ENCODE measurements at places on chromosomes 3 and 15. TPM values are rescaled to one million over a fixed set of nuclear protein-coding genes. Genes with fewer than 3 reads are reported as not detected.

FAM81A gene
- total RNA-seq, result not detected

IGSF11 gene
- total RNA-seq, result 8.2 TPM

GRCh38 chr15:40915116-40915661, 14.0 kb upstream of the DLL4 start:
- H3K27me3 ChIP-seq, result peaks cover 9% of the 10 kb centered on the region
- H3K4me1 ChIP-seq, result peaks cover 34% of the 10 kb centered on the region
- no peak overlapping the region for H3K4me3 ChIP-seq

CD96 gene
- total RNA-seq, result not detected

DNA sequence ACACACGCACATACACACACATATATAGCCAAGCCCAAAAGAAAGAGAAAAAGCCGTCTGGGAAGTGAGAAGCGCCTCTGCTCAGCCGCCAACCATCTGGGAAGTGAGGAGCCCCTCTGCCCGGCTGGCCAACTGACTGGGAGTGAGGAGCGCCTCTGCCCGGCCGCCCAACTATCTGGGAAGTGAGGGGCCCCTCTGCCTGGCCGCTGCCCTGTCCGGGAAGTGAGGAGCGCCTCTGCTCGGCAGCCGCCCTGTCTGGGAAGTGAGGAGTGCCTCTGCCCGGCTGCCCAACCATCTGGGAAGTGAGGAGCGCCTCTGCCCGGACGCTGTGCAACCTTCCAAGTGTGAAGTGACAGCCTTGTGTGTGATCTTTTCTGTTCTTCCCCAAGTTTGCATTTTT, 49.2 kb downstream of the FHIT start:
- H3K27me3 ChIP-seq, result no peaks in the 10 kb centered on the region
- no peak overlapping the region for H3K4me3 ChIP-seq
- H3K27ac ChIP-seq, result no peak overlapping the region
- no peaks in the 10 kb centered on the region for H3K4me1 ChIP-seq

DNA sequence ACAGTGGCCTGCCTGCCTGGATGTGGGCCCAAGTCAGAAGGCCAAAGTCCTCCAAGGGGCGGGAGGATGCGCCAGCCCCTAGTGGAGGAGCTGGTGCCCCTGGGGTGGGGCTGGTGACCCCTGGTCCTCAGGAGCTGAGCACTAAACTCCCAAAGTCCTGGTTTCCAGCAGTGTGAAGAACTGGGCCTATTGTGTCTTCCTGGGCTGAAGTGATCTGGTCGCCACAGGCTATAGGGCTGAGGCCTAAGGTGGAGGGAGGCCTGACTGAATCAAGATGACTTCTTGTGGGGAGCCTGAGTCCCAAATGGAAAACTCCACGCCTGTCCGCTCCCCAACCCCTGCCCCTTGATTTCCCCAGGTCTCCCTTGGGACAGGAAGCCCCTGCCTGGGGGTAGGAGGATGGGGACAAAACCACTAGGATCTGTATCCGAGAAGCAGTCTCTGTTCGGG, 753 bp upstream of the FES start:
- H3K4me3 ChIP-seq, result no peak overlapping the region
- H3K27ac ChIP-seq, result no peak overlapping the region
- no peak for DNase-seq
- peaks cover 17% of the 10 kb centered on the region for H3K4me1 ChIP-seq
- H3K27me3 ChIP-seq, result peaks cover 5% of the 10 kb centered on the region
- H3K36me3 ChIP-seq, result no peaks in the 10 kb centered on the region

GRCh38 chr15:58549785-58550074, 117.9 kb downstream of the LIPC start:
- H3K27ac ChIP-seq, result no peak overlapping the region
- peaks cover 5% of the 10 kb centered on the region for H3K27me3 ChIP-seq

GRCh38 chr3:141076036-141076773, 25.1 kb downstream of the SPSB4 start:
- peaks cover 7% of the 10 kb centered on the region for H3K27me3 ChIP-seq
- H3K4me1 ChIP-seq, result peaks cover 69% of the 10 kb centered on the region

GRCh38 chr3:150286390-150287147, 121.5 kb upstream of the TSC22D2 start:
- no peak overlapping the region for H3K27ac ChIP-seq
- H3K4me1 ChIP-seq, result no peaks in the 10 kb centered on the region
- no peaks in the 10 kb centered on the region for H3K27me3 ChIP-seq
- no peak for DNase-seq

GRCh38 chr3:105139881-105140560, 226.7 kb upstream of the ALCAM start:
- DNase-seq, result no peak
- H3K27me3 ChIP-seq, result no peaks in the 10 kb centered on the region
- peaks cover 12% of the 10 kb centered on the region for H3K4me1 ChIP-seq
- H3K27ac ChIP-seq, result no peak overlapping the region

- H3K27ac ChIP-seq, result no peak overlapping the region
- H3K4me1 ChIP-seq, result no peaks in the 10 kb centered on the region
- no peaks in the 10 kb centered on the region for H3K27me3 ChIP-seq
- no peak for DNase-seq
These were observed 167.8 kb downstream of the TAFA4 start for GRCh38 chr3:68764554-68764953.

GRCh38 chr3:107989661-107990060, 101.2 kb downstream of the CD47 start:
- H3K4me1 ChIP-seq, result peaks cover 1% of the 10 kb centered on the region
- no peaks in the 10 kb centered on the region for H3K27me3 ChIP-seq
- H3K36me3 ChIP-seq, result no peaks in the 10 kb centered on the region
- no peak overlapping the region for H3K27ac ChIP-seq
- H3K4me3 ChIP-seq, result no peak overlapping the region

DNA sequence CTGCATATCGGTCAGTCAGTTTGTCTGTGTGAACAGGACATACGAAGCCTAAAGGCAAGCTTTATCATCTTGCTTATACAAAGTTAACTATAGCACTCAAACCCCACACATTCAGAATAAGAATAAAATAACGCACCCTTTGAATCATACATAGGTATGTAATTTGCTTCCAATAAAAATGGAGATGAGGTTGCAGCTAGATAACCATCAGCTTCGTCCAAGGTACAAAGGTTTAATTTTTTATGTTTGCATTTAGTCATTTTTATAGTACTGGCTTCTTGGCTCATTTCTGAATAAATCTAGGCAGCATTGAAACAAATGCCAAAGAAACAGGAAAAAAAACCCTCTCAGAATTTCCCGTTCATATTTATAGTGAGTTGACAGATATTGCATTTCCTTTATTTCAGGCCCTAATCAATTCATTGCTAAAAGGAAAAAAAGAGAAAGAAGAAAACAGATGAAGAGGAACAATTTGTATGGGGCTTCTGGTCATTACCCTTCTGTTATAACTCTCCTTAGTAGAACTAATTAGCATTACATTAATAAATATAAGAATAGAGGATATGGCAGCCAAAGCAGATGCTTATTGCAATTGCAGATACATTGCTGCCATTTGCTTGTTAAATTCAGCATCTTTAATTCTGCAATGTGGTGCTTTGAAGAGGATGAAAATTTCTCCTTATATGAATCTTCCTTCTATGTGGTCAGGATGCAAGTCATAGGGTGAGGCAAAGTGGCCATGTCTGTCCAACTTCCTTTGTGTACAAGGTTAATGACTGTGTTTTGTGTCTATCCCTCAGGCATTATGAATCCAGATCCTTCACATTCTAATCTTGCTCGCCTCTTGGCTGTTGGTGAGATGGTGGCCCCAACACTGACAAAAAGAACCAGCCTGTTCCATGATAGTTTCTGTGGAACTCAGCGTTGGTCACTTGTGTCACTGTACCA, 550.0 kb downstream of the AGBL1 start:
- H3K36me3 ChIP-seq, result no peaks in the 10 kb centered on the region
- no peak overlapping the region for H3K4me3 ChIP-seq
- H3K4me1 ChIP-seq, result no peaks in the 10 kb centered on the region
- H3K27ac ChIP-seq, result no peak overlapping the region

GRCh38 chr3:4581920-4582611, 88.9 kb downstream of the ITPR1 start:
- no peak overlapping the region for H3K4me3 ChIP-seq
- DNase-seq, result no peak
- no peaks in the 10 kb centered on the region for H3K4me1 ChIP-seq
- no peaks in the 10 kb centered on the region for H3K27me3 ChIP-seq
- H3K36me3 ChIP-seq, result no peaks in the 10 kb centered on the region

GRCh38 chr3:151328298-151328995, 902 bp downstream of the P2RY13 start:
- H3K4me1 ChIP-seq, result no peaks in the 10 kb centered on the region
- no peaks in the 10 kb centered on the region for H3K27me3 ChIP-seq
- DNase-seq, result no peak
- H3K36me3 ChIP-seq, result no peaks in the 10 kb centered on the region

DNA sequence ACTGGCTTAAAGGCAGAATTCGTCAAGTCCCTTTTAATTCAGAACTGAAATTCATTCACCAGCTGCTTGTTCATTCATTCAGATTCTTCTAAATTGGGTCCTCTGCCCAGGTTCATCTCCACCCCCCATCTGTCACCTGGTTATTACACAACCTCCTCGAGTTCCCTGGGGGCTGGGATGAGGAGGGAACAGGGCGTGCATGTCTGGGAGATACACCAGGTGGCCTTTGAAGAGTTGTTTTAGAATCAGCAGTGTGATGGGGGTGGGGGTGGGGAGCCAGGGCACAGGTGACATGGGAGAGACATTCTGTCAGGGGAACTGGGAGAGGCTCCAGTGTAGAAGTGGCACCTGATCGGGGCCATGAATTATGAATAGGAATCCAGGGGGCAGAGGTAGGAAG, 8.2 kb downstream of the SNX33 start:
- peaks cover 60% of the 10 kb centered on the region for H3K4me1 ChIP-seq
- no peak for DNase-seq
- peak overlapping the region; percentile 32 for H3K4me3 ChIP-seq
- H3K27me3 ChIP-seq, result peaks cover 1% of the 10 kb centered on the region

DNA sequence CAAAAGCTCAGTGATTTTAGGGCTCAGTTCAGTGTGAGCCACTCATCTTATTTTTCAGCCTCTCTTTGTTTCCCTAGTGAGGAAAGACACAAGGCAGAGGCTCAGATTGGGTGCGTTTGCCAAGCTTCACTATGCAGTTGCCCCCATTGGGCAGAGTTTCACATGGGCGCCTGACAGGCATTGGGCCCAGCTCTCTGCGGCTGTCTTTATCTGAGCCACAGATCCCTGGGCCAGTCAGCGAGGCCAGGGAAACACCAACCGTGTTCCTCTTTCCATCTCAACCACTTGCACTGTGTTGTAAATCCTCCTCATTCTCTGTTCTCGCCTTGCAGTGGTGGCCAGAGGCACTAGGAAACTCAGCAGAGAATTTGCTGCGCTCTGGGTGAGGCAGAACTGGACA, 10.8 kb downstream of the ESYT3 start:
- no peak for DNase-seq
- H3K36me3 ChIP-seq, result no peaks in the 10 kb centered on the region
- no peak overlapping the region for H3K4me3 ChIP-seq
- no peak overlapping the region for H3K27ac ChIP-seq

- H3K4me1 ChIP-seq, result no peaks in the 10 kb centered on the region
- H3K4me3 ChIP-seq, result no peak overlapping the region
- H3K36me3 ChIP-seq, result no peaks in the 10 kb centered on the region
- no peak overlapping the region for H3K27ac ChIP-seq
These were observed 88.3 kb upstream of the FRMD4B start for GRCh38 chr3:69474186-69474585.

PKM gene
- total RNA-seq, result 949 TPM

- DNase-seq, result no peak
- H3K27ac ChIP-seq, result no peak overlapping the region
These were observed 364.6 kb downstream of the SHQ1 start for GRCh38 chr3:72483554-72484104.

- H3K4me1 ChIP-seq, result no peaks in the 10 kb centered on the region
- peaks cover 3% of the 10 kb centered on the region for H3K27me3 ChIP-seq
- H3K36me3 ChIP-seq, result no peaks in the 10 kb centered on the region
- H3K27ac ChIP-seq, result no peak overlapping the region
- no peak for DNase-seq
These were observed 106.3 kb downstream of the PROS1 start for GRCh38 chr3:93867425-93867824.

- no peak overlapping the region for H3K27ac ChIP-seq
- H3K4me1 ChIP-seq, result no peaks in the 10 kb centered on the region
- no peak overlapping the region for H3K4me3 ChIP-seq
- no peak for DNase-seq
- H3K36me3 ChIP-seq, result no peaks in the 10 kb centered on the region
- H3K27me3 ChIP-seq, result peaks cover 2% of the 10 kb centered on the region
These were observed 19.5 kb downstream of the BCL6 start for GRCh38 chr3:187725653-187726370.

- no peak overlapping the region for H3K4me3 ChIP-seq
- no peaks in the 10 kb centered on the region for H3K36me3 ChIP-seq
- H3K27ac ChIP-seq, result no peak overlapping the region
- DNase-seq, result no peak
- H3K4me1 ChIP-seq, result no peaks in the 10 kb centered on the region
These were observed 182.5 kb downstream of the TPRG1 start for GRCh38 chr3:189353988-189354889.

DNA sequence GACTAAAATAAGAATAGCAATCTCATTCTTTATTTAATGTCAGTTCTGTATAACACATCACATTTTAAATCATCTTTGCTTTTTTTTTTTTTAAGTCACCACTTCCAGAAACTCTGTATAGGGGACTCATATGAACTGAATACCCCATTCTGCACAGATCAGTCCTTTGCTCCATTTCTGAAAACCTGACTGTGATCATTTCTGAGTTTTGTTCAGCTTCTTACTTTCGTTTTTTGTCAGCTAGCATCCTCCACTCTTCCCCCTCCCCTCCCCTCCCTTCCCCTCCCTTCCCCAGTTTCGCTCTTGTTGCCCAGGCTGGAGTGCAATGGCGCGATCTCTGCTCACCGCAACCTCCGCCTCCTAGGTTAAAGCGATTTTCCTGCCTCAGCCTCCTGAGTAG, 49.8 kb upstream of the SGO1 start:
- H3K27me3 ChIP-seq, result no peaks in the 10 kb centered on the region
- H3K36me3 ChIP-seq, result no peaks in the 10 kb centered on the region
- no peak overlapping the region for H3K4me3 ChIP-seq
- no peaks in the 10 kb centered on the region for H3K4me1 ChIP-seq
- no peak for DNase-seq
- H3K27ac ChIP-seq, result no peak overlapping the region

IQCF5 gene
- not detected for total RNA-seq

- no peak for DNase-seq
- no peak overlapping the region for H3K27ac ChIP-seq
- H3K27me3 ChIP-seq, result no peaks in the 10 kb centered on the region
- no peaks in the 10 kb centered on the region for H3K36me3 ChIP-seq
- no peak overlapping the region for H3K4me3 ChIP-seq
These were observed 37.2 kb downstream of the ECT2 start for GRCh38 chr3:172787746-172788145.

PPP2R3A gene
- total RNA-seq, result 13.0 TPM
